NCI-H446 treated with DMSO at 0.1 percent for 48 hours (cell line): ENCODE measurements at places on chromosomes 6 and 20.

GRCh38 chr6:27019651-27020552 lies 227.6 kb upstream of the PRSS16 start:
- DNase-seq = peak; percentile 68

DNA sequence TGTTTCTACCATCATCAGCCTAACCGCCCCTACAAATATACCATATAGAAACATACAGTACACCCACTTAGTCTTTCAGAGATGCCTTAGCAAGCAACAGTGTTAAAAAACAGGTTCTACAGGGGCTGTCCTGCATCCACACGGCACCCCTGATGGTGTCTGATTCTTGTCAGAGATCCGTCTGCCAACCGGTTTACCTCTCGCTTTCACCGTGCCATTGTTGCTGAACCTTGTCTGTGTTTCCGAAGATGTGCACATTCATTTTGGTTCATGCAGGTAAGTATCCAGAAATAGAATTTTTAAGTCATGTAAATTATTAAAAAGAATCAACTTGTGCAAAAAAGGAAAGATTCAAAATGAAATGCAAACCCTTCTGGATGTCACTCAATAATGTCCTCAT lies 52.9 kb downstream of the EPHA7 start:
- DNase-seq = no peak

DNA sequence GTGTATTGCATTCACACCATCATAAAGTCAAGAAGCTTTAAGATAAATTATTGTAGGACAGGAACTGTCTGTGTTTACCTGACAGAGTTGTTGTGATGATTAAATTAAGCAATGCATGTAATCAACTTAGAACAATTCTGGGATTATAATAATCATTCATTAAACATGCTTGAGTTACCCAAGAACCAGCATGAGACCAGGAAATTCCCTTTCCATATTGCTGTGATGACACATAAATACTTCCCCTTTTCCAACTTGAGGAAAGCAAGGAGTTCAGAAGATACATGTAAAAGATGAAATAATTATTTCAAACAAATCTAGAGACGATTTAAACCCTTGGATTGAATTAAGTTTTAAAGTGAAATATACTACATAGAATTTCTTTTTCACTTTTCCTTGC lies 404.4 kb downstream of the GJA1 start:
- no peak for DNase-seq

DNA sequence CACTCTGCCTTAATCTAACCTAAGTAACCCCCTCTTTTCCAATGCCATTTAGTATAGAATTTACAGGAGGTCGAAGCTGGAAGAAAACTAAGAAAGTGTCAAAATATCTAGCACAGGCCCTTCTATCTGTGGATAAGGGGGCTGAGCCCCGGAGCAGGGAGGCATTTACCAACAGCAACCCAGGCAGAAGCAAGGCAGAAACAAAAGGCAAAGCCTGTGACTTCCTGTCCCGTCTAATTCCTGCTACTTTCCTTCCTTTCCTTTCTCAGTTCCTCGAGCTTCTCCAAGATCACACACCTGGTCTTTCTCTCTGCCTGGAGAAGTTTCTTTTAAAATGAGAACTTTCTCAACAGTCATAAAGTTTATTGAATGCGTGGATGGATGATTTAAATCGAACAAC lies 146.0 kb downstream of the FOXA2 start:
- no peak for DNase-seq

DNA sequence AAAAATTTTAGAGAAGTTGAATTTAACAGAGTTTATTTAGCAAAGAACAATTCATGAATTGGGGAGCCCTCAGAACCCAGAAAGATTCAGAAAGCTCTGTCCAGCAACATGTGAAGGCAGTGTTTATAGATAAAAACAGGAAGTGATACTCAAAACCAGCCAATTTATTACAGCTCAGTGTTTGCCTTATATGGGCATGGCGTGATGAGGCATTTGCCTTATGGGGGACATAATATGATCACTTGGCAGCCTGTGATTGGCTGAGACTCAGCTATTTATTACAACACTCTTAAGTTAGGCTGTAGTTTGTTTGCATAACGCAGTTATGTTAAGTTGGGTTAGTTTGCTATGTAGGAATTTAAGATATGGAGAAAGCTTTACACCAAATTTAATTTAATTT lies 11.5 kb downstream of the HLA-DPA1 start:
- no peak for DNase-seq

DNA sequence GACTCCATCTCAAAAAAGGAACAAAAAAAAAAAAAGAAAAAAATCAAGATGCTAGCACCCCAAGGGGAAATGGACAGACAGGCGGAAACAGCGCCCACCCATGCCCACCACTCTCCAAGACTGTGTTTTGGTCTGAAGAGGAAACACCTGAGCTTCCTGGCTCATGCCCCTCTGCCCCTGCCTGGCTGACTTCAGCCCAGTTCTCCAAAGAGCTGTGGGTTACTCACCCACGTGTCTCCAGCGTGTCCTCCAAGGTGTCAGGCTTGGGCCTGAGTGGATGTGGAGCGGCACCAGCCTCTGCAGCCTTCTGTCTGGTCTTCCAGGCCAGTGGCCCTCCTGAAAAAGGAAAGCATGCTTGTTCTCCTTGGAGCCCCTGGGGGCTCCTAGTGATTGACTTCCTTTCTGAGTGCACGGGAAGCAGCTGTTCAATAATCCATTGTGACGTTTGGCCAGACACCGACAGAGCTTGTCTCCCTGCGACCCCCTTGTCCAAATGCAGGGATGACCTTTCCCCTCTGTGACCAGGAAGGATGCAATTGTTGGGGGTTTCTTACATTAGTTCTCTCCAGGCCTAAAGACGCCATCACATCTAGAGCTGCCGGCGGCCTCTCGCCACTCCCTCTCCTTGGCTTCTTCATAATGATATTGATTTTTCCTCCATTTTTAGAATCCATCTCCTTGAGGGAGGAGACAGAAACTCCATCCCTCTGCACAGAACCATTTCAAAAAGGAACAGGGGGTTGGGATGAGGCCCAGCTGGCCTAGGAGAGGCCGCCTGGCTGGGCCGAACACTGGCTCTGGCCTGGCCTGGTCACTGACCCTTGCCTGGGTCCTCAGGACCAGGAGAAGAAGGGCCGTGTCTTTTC lies 58.4 kb downstream of the ADNP start:
- DNase-seq = no peak

- peak; percentile 96 for DNase-seq
Measured at GRCh38 chr6:54719131-54719530, 127.4 kb upstream of the FAM83B start.

DNA sequence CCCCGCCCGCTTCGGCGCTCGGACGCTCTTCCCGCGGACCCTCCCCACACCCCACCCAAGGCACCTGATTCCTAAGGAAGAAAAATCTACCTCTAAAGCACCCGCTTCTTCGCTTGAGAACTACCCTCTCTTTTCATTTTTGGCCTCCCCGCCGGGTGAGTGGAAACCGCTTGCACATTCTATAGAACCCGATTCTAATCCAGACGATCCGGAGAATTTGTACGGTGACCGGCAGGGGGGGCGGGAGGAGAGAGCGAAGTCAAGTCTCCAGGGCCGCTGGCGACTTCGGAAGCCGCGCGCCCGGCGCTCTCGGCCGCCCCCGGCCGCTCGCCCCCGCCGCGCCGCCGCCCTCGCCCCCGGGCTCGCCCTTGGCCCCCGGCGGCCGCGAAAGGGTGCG lies at the start of gene RBM24:
TSS of gene RBM24 (plus strand) at position 262 of the 397 bp plus-strand sequence. CDS start 221 bp downstream, outside the sequence.
- DNase-seq = peak; percentile 46

- DNase-seq = no peak
Measured at GRCh38 chr6:135088818-135089809, 34.5 kb upstream of the HBS1L start.

GRCh38 chr6:168216117-168216516 lies 103.5 kb downstream of the DACT2 start:
- DNase-seq = no peak

DNA sequence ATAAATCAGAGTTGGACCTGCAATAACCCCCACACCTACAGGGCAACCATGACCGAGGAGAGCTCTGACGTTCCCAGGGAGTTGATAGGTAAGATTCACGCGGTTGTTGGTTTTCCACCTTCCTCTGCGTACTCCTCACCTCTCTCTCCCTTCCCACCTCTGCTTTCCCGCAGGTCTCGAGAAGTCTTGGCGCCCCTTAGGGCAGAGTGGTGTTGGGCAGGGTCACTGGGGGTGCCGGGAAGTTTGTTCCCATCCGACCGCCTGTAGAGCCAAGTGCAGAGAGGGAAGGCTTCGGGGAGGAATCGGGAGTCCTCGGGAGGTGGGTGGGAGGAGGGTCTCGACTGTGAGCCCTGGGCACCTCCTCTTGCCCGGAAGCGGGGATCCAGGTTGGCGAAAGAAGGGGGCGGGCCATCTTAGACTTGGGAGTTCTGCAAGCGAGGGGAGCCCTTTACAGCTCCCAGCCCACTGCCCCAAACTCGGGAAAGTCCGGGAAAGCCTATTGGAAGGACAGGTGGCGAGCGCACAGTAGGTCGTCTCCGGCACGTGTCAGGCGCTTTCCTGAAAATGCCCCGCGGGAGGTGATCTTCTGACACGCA lies 672 bp downstream of the CARMIL1 start:
- no peak for DNase-seq

DNA sequence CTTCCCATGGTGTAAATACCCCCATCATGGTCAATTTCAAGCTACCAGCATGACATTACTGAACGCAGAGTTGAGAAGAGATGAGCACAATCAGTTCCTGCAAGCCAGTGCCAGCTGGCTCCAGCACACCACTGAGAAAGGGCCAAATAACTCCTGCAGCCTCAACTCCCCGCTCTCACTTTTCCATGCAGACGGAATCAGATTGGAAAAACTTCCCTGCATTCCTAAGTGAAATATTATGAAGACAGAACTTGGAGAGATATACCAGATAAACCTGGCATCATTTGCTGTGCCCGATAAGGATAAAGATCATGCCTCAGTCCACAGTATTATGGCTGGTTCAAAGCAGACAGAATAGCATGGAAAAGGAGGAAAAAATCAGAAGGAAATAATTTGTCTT lies 56.7 kb downstream of the FILIP1 start:
- DNase-seq = no peak

DNA sequence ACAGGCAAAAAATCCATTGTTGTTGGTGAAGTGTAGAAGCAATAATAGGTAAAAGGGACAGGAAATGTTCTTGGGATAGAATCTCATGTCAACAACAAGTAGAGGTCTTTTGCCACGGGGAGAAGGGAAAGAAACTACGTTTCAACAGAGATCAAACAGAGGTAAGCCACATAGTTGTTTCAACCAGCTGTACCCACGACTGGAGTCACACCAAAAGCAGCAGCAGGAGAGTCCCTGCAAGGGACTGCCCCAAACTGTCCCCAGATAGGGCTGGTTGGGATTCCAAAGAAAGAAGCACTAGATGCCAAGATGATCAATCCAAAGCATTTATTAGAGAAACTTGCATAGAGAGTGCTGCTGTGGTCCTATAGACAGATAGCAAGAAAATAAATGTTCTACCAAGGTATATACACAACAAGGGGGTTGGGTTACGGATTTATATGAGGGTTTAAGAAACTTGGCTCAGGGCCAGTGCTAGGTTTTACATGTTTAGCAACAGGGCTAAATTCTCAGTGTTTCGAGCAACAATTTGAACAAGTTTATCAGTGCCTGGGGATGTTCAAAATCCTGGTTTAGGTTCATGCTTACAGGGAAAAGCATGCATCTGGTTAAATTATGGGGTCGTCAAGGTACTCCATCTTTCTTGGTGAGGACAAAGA lies 466.5 kb downstream of the MMUT start:
- DNase-seq = no peak

DNA sequence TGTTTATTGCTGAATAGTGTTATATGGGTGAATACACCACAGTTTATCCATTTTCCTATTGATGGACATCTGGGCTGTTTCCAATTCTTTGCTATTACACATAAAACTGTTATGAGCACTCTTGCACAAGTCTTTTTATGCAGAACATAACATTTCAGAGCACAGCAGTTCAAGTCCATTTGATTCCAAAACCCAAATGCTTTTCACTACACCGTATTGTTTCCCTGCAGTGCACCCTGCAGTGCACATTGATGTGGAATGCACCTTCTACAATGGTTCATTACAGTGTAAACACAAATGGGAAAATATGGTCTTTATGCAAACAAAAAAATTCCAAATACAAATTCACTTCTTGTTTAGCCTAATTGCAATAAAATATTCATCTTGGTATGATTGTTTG lies 3.6 kb upstream of the SLC2A12 start:
- DNase-seq = no peak

- no peak for DNase-seq
Measured at GRCh38 chr6:19849755-19850154, 12.6 kb downstream of the ID4 start.

DNA sequence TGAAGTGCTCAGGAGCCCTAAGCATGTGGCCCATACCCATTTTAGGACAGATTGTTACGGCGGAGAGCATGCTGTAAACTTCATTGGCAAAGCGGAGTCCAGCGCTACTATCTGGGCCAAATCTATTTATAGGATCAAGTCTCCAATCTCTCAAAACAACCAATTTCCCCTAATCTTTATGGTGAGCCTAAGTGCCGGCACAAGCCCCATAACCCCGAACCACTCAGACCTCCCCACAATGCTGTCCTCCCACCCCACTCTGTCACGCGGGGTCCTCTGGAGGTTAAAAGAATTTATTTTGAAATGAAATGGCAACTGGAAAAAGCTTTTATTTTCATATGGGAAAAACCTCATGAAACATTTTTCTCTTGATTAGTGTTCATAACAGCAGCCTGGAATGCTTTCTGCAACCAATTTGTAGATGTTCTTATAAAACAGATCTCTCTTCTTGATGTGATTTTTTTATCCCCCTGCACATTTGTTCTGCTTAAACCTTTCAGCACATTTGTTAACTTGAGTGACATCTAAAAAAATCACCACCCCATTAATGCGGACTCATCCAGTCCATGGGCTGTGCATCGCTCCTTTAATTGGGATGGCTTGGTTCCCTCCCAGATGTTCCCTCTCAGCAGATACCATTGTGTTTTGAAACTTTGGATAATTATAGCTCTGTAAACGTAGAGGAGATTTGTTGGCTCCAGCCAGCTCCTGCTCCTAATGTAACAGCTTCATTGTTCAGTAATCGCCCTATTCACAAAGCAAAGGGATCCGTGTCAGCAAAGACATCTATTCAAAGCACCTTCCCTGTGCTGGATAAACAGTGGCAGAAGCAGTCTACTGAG lies 323.6 kb downstream of the CD83 start:
- DNase-seq = no peak

- DNase-seq = no peak
Measured at GRCh38 chr6:168226902-168227318, 92.7 kb downstream of the DACT2 start.

DNA sequence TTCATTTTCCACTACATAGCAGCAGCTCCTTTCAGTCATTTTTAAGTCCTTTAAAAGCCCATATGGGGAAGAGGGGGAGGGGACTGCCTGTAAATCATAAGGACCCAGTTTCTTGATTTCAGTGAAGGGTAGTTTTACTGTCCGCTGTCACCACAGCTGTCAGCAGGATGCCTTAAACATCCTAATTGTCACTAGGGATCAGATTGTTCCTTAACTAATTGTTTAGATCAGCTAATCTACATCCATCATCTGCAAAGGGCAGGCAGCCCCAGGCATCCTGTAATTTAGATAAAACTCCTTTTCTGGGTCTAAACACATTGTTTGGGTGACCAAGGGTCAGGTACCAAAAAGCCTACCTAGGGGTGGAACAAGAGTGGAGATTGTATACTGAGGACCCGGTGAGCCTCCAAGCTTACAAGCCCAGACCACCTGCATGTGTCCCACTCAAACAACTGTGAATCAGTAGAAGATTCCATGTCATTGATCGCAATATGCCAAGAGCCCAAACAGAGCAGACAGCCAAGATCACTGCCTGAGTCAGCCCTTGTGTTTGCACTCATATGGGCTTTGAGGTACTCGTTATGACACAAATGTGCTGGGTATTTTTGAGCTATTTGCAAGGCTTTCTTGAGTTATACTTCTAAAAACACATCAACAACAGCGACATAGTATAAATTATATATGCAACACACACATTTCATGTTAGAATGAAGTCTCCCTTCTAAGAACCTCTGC lies 198.7 kb upstream of the CEP162 start:
- no peak for DNase-seq
